Activated T-helper 2 cell treated with anti-CD3 and anti-CD28 coated beads, Interferon-gamma antibody, Interleukin-2, Interleukin-4, amounts not matched to agents 10 μg/mL and 5 μg/mL and 100 μg/mL, durations not matched to agents 14 hours and 24 hours and 36 hours (primary cell): ENCODE measurements at places on chromosomes 1 and 21. TPM values are rescaled to one million over a fixed set of nuclear protein-coding genes. Genes with fewer than 3 reads are reported as not detected.

Gene LCE1C
- not detected in 2 replicates for total RNA-seq

Gene KIRREL1
- total RNA-seq: not detected in 2 replicates

Gene SLC25A34
- 1.1 and 1.6 TPM in 2 replicates for total RNA-seq

Gene POU3F1
- 0.32 and 0.48 TPM in 2 replicates for total RNA-seq

Gene FALEC
- 0.37 and 1.9 TPM in 2 replicates for total RNA-seq

Gene ACTL8
- not detected in 2 replicates for total RNA-seq

Gene BPNT1
- total RNA-seq: 29.8 and 30.6 TPM in 2 replicates

Gene RIPK4
- total RNA-seq: not detected in 2 replicates
